ENCODE measurements at places on chromosomes 11 and 22.

GRCh38 chr11:44759743-44760476 lies 33.1 kb downstream of the TSPAN18 start:
- DNase-seq = no peak

DNA sequence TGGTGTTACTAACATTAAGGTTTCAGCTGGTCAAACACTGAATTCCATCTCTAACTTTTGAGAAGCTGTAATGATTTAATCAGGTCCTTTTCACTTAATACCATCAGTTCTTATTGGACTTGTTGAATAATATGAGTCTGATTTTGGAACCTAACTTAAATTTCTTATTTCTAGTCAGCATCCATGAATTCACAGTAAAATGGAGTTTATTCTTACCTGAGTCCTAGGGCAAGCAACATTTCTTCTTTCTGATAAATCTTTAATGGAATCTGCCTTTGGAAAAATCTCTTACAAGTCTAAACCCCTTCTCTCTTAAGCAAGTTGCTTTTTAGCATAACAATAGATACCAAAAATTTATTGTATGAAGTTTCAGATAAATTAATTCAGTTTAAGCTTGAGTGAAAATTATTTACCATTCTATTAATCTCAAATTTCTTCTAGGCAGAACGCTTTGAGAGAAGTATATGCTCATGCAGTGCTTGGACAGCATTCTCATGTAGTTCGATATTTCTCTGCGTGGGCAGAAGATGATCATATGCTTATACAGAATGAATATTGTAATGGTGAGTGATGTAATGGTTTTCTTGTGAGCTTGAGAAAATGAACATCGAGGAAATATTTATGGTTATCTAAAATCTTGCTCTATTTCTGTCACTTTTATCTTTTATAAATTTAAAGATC lies 3.4 kb downstream of the WEE1 start:
- no peak for DNase-seq

DNA sequence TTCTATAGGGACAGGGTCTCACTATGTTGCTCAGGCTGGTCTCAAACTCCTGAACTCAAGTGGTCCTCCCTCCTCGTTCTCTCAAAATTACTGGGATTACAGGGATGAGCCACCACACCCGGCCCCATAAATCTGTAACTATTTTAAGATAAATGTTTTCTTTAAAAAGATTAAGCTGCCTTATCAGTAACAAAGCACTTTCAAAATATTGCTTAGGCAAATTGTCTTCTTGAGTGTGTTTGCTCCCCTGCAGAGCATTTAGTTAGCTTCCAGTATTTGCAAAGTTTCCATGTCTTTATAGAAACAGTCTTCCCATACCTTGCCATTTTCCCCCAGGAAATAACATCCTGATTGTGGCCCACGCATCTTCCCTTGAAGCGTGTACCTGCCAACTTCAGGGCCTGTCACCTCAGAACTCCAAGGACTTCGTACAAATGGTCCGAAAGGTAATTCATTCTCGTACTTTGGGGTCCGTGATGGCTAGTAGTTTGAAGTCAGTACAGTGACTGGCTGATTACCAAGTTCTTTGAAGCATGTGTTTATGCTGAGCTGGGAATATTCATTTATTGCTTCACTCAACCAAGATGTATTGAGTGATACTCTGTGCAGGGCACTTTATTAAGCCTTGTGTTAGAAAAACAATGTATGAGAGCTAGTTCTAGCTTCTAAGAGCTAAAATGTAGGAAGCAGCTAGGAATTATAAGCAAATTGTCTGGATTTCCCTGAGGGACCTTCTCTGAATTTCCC lies 30.4 kb upstream of the CRTAM start:
- no peak for DNase-seq

DNA sequence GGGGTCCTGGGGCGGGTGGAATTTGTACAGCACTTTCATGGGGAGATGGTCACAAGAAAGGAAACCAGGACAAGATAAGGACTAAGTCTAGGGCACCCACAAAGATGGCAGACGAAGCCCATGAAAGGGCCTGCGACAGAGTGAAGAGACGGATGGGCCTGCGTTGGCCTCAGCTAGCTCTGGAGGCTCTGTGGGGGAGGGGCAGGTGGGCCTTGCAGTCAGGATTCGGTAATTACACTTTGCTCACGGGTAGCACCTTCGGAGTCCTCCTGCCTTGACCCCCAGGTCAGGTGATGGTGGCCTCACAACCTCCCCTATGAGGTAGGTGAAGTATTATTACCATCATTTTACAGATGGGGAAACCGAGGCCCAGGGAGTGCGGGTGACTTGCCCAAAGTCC lies 7.1 kb downstream of the LRRC10B start:
- no peak for DNase-seq

GRCh38 chr22:20408891-20409290 lies 14.9 kb downstream of the ZNF74 start:
- no peak for DNase-seq

- no peak for DNase-seq
These were observed 8.1 kb downstream of the PC start for GRCh38 chr11:66950112-66950535.

DNA sequence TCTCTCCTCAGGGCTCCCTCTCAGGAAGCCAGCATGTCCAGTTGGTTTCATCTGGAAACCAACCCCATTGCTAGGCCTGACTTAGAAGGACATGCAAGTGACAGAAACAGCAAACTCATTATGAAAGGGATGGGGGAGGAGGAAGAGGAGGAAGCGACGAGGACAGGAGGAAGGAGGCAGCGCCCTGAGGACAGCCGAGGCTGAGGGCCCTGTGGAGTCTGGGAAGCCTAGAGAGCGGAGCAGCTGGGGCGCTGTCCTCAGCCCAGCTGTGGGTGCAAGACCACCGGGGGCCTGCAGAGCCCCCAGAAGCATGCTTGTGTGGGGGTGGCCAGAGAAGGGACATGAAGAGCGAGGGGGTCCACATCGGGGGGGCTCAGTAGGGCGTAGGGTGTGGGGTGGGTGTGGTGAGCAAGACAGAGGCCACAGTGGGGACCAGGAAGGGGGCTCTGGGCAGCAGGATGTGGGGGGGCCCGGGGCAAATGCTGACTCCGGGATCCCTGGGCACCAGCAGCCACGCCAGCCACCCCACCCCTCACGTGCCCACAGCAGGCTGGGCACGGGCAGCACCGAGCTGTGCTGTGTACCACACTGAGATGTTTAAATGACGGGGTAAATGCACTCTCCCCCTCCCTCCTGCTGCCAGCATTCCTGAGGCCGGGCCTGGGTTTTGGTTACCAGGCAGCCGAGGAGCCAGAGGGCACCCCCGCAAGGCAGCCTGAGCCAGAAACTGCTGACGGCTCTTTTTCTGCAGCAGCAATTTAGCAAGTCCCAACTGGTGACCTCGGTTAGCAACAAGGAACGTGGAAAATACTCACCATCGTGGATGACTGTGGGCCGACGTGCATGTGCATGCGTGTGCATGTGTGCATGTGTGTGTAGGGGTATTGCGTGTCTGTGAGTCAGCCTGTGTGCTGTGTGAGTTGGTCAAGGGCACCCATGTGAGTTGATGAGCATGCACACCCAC lies 82.7 kb upstream of the LINC01488 start:
- no peak for DNase-seq

- DNase-seq = no peak
These were observed 30.6 kb downstream of the KIRREL3 start for GRCh38 chr11:126969865-126970479.

- no peak for DNase-seq
These were observed 65.2 kb downstream of the ALX4 start for GRCh38 chr11:44244639-44245310.

GRCh38 chr11:36596880-36597279 lies 1.2 kb downstream of the RAG2 start:
- no peak for DNase-seq

DNA sequence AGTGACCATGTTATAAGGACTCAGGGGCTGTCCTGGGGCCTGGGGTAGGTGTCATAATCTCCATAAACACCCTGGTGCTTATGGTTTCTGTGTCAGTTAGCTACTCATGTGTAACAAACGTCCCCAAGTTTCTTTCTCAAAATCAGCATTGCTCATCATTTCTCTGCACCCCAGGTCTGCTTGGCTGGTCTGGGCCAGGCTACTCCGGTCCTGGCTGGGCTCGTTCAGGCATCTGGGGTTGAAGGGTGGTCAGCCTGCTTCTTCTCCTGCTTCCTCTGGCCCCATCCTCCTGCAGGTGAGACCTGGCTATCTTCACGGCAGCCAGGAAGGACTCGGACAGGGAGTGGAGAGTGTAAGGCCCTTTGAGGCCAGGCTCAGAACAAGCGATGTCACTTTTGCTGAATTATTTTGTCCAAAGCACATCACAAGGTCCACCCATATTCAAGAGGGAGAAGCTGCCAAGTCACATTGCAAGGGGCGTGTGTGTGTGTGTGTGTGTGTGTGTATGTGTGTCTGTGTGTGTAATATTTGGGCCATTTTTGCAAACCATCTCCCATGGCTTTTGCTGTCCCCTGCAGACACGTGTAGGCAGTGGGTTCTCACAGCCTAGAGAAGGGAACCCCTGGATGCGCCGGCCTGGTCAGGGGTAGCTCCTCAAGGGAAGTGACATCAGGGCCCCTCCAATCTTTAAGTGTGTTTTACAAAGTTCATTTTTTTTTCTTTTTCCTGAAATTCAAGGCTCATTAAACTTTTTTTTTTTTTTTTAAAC lies 535.8 kb downstream of the TBC1D22A start:
- DNase-seq = peak; percentile 10

DNA sequence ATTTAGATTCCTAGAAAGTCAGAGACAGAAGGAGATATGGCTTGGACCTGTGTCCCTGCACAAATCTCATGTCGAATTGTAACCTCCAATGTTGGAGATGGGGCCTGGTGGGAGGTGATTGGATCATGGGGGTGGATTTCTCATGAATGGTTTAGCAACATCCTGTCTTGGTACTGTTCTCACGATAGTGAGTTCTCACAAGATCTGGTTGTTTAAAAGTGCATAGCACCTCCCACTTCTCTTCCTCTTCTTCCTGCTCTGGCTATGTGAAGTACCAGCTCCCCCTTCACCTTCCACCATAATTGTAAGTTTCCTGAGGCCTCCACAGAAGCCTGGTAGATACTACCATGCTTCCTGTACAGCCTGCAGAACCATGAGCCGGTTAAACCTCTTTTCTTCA lies 27.6 kb upstream of the PAMR1 start:
- DNase-seq = no peak

GRCh38 chr11:87394924-87395323 lies 357.2 kb downstream of the TMEM135 start:
- no peak for DNase-seq

- DNase-seq = no peak
These were observed 1.5 kb downstream of the RFPL2 start for GRCh38 chr22:32203181-32204039.

- DNase-seq = no peak
These were observed 56.8 kb upstream of the FGF3 start for GRCh38 chr11:69876013-69876412.

DNA sequence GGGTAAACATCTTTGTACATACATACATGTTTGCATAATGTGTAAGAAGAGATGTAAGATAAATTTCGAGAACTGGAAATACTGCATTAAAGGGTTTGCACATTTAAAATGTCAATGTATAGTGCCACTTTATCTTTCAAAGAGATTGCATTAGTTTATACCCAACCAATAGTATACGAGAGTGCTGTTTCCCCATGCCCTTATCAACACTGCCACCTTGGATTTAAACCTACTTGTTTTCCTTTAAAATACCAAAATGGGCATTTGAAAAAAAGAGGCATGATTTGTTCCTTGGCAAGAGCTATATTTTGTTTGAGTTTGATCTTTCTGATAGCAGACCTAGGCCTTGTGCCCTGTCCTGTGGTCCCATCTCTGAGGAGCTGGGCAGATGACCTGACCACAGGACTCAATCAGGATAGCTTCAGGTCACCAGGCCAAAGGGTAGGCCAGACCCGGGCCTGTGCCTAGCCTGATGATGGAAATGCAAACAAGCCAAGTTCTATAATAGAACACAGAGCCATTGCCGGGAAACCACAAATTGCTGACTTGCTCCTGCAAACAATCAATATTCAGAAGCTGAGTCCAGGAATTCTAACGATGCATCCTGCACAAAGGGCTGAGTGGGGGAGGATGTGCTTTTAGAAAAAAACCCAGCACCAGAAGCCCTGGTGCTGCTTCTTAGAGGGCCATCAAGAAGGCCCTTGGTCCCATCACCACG lies 16.9 kb upstream of the ALG8 start:
- DNase-seq = no peak

GRCh38 chr11:67374571-67375281 lies 1.3 kb upstream of the CLCF1 start:
- no peak for DNase-seq

DNA sequence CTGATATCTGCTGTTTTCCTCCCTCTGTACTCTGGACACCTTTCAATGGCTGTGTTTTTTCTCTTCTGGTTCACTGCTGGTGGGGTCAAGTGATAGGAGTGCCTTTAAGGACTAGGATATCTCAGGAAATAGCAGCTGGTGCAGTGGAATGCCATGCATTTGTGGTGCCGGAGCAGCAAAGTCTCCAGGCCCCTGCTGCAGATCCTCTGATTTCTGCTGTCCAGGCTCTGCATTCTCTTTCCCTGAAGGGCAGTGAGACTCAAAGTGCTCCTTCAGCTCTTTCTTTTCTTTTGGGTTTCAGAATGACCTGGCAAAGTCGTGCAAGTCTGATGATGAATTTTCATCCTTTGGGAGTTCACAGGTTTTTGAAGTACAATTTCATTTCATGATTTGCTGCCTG lies 774.3 kb downstream of the FAM181B start:
- DNase-seq = no peak

- peak; percentile 81 for DNase-seq
These were observed 38.7 kb upstream of the TTC36 start for GRCh38 chr11:118488480-118489109.

DNA sequence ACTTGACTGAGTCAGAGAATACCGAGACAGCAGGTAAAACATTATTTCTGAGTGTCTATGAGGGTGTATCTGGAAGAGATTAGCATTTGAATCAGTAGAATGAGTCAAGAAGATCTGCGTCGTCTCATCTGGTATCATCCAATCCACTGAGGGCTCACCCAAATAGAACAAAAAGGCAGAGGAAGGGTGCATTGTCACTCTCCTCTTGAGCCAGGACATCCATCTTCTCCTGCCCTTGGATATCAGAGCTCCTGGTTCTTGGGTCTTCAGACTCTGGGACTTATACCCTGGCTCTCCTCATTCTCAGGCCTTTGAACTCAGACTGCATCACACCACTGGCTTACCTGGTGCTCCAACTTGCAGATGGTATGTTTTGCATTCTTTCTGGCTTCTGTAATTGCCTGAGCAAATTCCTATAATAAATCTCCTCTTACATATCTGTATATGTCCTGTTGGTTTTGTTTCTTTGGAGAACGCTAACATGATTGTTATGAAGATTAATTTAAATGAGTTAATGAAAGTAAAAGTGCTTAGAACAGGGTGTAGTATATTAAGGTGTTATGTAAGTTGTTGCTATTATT lies 49.3 kb downstream of the ME3 start:
- no peak for DNase-seq

- no peak for DNase-seq
These were observed 56.3 kb upstream of the GRK3 start for GRCh38 chr22:25508161-25508560.

- DNase-seq = peak; percentile 93
These were observed at the start of gene ARAP1 for GRCh38 chr11:72752088-72752914. TSS of gene ARAP1 (minus strand) at chr11:72752408. CDS start at chr11:72727128, 25,280 bp downstream.

- DNase-seq = no peak
These were observed 219.7 kb upstream of the ANO3 start for GRCh38 chr11:26112264-26112663.
